ENCODE measurements at places on chromosomes 4 and X.

GRCh38 chrX:43643201-43643600, 12.9 kb upstream of the MAOA start:
- DNase-seq, result no peak

DNA sequence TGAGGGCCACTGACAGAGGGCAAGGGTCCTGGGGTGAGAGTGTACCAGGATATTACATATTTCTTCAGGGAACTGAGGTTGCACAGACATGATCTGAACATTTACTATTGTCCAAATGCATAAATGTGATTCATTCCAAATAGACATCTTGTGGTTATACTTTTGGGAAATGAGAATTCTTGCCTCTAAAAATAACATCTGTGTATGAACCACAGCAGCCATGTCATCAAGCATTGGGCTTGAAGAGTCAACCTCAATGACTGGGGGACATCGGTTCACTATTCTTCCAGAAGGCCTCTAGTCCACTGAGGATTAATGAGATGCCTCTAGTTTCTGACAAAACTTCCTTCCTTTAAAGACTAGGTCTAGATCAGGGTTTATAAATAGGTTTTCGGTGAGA, 193.1 kb upstream of the GPC4 start:
- no peak for DNase-seq

- DNase-seq, result no peak
These were observed 1960.1 kb upstream of the ADGRL3 start for GRCh38 chr4:59240011-59240410.

DNA sequence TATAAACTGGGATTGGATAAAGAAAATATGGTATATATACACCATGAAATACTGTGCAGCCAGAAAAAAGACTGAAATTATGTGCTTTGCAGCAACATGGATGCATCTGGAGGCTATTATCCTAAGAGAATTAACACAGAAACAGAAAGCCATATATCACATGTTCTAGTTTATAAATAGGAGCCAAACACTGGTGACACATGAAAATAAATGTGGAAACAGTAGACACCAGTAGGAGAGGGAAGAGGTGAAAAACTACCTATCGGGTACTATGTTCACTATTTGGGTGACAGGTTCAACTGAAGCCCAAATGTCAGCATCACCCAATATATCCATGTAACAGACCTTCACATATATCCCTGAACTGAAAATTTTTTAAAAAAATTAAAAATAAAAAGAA, 725.1 kb downstream of the C4orf33 start:
- no peak for DNase-seq

- DNase-seq, result no peak
These were observed 31.5 kb upstream of the ARAF start for GRCh38 chrX:47529548-47529947.

DNA sequence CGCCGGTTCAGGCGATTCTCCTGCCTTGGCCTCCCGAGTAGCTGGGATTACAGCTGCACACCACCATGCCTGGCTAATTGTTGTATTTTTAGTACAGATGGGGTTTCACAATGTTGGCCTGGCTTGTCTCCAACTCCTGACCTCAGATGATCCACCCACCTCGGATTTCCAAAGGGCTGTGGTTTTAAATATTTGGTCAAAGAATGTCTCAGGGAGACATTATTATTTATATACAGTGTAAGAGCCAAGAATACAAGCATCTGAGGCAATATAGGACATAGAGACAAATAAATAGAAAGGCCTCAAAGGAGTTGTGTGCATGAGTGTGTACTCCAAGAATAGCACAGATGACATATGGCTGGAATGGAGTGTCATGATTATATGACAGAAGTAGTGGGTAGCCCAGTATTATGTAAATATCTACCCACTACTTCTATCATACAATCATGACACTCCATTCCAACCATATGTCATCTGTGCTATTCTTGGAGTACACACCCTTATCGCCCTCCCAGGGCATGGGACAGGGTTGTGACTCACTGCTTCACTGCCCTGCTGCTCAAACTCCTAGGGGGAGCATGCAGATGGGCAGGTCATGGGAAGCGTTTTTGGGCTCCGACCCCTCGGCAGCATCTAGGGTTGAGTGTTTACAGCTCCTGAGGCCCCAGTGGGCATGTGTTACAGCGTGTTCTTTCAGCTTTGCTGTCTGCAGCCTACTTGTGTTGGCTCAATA, 1649.8 kb upstream of the PCDH10 start:
- no peak for DNase-seq

GRCh38 chrX:153764786-153765137, 713 bp downstream of the PLXNB3 start:
- no peak for DNase-seq

- DNase-seq, result no peak
These were observed 25.3 kb downstream of the BTC start for GRCh38 chr4:74768857-74769525.

GRCh38 chrX:138986235-138986634, 274.7 kb upstream of the FGF13 start:
- no peak for DNase-seq

GRCh38 chr4:118322831-118323502, 29.8 kb downstream of the PRSS12 start:
- DNase-seq, result no peak

DNA sequence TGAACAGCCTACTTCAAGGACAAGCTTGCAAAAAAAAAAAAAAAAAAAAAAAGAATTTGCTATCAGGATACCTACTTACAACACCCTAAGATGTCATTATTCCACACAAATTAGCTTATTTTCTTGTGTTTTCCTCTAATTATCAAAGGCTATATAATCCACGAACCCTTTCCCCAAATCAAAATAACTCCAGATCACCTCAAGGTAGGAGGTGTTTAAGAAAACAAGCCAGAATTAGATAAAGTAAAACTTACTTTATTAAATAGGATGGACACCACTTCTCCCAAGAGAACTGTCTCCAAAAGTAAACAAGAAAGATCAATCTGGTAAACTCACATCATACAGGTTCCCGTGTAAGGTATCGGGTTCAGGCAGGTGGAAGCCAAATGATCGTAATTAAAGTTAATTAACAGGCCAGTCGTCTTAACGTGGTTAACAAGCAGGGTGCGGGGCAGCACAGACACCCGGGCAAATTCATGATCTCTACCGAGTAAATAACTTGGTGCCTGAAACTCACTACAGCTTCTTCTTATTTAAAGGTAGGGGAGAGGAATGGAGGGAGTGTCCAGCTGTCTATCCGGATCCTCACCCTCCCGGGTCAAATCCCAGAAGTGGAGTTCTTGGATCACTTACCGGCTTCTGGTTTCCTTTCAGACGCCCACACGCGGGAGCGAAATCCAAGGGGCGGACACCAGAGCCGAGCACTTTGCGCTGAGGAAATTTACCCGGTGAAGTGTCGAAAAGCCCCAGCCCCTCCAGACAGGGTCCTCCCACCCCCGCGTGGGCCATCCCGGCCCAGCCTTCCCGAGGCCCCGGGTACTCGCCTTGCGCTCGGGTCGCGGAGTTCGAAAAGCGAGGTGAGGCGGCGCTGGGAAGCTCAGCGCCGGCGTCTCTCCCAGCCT, 708 bp downstream of the ARAP2 start:
- peak; percentile 42 for DNase-seq

GRCh38 chrX:49659771-49660170, 36.0 kb downstream of the PAGE1 start:
- DNase-seq, result no peak

All from CD4-positive, alpha-beta T cell treated with Interleukin-15 for 1 hour (primary cell).